Cardiac fibroblast (primary cell): ENCODE measurements at places on chromosomes 3 and 15.
A peak's percentile ranks its signal among the peaks of the same experiment; 100 is the strongest.

DNA sequence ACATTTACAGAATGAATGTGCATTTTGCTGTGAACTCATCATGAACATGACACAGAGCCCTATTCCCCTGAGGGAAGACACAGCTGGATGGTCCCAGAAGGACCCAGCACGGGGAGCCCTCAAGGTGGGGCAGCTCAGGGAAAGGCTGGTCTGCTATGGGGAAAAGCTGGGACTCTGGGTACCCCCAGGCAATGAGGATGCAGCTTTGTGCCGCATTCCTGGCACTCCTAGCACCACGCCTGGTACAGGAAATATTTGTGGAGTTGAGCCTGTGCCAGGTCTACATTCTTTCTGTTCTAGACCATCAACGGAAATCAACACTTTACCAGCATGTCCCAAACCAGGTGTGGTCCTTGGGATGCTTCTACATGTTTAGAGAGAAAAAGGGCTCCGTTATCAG lies 74.0 kb downstream of the SRGAP3 start:
- DNase-seq = peak; percentile 2

DNA sequence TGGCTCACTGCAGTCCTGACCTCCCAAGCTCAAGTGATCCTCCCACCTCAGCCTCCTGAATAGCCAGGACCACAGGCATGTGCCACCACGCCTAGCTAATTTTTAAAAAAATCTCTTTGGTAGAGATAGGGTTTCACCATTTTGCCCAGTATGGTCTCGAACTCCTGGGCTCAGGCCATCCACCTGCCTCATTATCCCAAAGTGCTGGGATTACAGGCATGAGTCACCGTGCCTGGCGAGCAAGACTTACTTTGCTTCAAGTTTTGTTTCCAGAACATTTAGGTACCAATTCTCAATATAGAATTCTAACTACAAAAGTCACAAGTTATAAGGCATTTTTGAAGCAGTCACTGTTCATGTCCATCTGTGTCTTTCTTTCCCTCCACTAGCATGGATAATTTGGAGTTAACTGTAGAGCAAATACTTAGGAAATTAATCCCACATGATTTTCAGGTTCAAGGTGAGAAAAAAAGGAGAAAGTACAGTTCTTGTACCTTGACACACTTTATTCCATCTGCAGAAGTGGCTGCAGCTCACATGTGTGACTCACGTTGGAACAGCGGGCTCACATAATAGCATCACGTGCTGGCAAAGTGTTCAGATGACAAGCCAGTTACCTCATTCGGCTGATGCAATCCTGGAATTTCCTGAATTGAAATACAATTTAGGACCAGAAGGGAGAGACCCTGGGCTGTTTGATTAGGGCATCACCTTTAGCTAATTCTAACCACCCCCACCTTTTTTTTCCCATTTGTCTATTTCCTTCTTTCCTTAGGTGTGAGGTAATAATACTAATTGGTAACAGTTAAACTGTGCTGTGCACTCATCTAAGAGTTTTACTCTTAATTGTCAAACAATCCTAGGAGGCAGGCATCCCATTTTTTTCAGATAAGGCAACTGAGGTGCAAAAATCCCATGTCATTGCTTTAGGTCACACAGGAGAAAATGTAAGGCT lies 46.9 kb upstream of the NEDD4 start:
- peak; percentile 91 for DNase-seq

DNA sequence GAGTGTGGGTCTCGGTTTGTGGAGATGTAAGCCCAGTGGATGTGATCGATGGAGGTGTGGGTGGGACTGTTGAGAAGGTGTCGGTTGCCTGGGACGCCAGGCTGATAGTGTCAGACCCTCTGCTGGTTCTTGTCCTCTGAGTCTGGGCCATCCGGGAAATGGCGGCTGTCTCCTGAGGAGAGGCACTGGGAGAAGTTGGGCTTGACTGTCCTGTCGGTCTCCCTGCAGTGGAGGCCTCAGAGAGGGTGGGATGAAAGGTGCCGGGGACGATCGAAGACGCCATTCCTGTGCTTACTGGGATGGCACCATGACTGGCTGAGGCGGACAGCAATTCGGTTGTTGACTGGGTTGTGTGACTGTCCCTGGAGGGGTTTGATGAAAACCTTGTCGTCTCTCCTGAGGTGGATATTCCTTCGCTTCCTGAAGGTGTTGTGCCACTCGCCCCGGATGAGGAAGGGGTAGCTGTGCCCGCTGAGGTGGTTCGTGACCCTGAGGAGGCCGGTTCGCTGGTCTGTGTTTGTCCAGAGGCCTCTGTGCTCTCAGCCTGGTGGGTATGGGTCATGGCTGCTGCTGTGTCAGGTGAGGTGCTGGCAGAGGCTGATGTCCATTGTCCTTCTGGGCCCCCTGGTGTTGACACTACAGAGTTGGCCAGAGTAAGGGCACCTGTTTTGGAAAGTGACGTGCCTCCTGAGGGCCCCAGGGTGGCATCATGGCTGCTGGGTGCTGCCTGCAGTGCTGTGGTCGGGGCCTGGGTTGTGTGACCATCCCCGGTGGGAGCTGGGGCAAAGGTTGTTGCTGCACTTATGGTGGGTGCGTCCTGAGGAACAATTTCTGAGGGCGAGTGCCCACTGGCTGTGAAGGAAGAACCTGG lies 22.8 kb downstream of the MUC4 start:
- DNase-seq = no peak

GRCh38 chr15:74839526-74840395 lies 3.2 kb downstream of the ULK3 start:
- DNase-seq = no peak

DNA sequence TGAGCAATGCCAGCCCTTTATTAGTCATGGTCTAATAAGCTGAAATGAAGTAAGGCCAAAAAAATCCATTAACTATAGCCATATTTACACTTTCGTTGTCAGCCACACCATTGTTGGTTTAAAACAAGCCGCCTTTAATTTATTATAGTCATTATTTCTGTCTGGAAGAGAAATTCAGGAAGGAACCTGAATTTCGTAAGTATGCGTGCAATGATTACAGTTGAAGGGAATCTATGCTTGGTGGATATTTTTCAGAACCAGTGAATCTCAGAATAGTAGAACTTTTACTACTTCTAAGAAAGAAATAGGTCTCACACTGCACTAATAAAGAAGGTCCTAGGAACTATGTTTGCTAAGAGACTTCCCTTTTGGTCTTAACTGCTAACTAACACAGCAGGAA lies 59.1 kb downstream of the FAM43A start:
- DNase-seq = no peak

GRCh38 chr3:135125171-135125801 lies 330.2 kb downstream of the EPHB1 start:
- DNase-seq = peak; percentile 33

GRCh38 chr3:114119776-114120175 lies 59.1 kb downstream of the DRD3 start:
- no peak for DNase-seq

DNA sequence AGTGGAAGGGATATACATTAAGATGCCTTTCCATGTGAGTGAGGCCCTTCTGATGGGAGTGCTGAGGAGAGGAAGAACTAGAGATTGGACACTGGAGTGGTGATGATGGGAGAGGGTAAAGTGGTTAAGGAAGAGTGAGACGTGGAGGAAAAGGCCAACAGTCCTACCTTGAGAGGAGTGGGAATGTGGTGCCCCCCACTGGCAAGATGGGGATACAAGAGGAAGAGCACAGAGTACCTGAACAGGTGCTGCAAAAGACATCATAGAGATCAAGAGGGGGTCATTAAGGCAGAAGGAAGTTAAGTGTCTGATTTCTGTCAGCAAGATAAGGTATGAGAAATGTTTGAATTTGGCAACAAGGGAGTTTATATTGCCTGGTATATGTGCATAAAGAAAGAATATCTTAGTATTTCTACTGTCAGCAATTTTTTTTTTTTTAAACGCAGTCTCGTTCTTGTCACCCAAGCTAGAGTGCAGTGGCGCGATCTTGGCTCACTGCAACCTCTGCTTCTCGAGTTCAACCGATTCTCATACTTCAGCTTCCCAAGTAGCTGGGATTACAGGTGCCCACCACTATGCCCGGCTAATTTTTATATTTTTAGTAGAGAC lies 34.0 kb downstream of the ARIH2 start:
- peak; percentile 34 for DNase-seq

DNA sequence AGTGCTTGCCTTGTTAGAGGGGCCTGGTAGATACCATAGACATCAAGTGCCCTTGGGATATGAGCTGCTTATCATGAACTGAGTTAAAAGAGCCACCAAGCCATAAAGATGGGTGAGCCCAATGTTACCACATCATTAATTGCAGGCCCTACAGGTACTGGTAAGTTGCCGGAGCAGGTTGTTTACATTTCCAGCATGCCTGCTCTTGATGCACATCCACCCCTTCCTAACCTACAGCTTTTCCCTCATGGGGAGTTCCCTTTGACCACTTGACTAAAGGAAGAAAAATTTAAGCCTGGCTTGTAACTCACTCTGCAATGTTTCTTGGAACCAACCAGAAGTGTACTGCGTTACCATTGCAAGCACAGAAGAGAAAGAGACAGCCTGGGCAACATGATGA lies 24.7 kb upstream of the ULK4 start:
- DNase-seq = no peak

GRCh38 chr3:140933109-140933508 lies 8.5 kb upstream of the SLC25A36 start:
- DNase-seq = no peak

- no peak for DNase-seq
Observed at GRCh38 chr3:113897373-113897777, 50.4 kb upstream of the ZDHHC23 start.

DNA sequence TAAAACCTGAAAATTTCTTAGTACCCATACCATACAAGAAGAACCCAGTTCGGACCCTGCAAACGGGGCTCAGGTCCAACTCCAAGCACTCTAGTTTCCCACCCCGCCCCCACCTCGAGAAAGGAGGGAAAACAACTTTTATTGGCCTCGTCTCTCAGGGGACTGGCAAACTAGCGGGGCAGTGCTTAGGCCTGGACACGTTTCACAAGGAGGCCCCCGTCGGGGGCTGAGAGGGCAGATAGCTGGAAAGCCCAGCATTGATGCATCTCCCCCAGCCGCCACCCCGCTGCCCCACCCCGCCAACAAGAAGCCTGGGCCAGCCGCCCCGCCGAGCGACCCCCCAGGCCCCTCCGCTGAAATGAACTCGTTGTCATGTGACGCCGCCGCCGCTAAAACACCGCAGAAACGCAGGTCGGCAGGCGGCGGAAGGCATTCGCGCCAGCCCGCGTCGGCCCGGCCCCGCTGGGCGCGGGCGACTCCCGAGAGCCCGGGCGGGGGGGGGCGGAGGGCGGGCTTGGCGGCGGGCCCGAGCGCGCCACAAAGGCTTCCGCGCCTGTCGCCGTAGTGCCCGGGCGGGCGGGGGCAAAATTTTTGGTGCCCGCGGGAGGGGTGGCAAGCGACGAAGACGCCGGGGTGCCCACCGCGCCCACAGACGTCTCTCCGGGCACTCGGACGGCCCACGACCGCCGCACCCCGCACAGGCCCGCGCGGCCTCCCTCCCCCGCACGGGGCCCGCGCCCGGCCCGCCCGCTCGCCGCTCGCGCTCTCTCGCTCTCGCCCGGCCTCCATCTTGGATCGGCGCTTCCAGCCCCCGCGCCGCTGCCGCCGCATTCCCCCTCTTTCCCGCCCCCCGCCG lies 634 bp downstream of the STAG1 start:
- DNase-seq = peak; percentile 82

DNA sequence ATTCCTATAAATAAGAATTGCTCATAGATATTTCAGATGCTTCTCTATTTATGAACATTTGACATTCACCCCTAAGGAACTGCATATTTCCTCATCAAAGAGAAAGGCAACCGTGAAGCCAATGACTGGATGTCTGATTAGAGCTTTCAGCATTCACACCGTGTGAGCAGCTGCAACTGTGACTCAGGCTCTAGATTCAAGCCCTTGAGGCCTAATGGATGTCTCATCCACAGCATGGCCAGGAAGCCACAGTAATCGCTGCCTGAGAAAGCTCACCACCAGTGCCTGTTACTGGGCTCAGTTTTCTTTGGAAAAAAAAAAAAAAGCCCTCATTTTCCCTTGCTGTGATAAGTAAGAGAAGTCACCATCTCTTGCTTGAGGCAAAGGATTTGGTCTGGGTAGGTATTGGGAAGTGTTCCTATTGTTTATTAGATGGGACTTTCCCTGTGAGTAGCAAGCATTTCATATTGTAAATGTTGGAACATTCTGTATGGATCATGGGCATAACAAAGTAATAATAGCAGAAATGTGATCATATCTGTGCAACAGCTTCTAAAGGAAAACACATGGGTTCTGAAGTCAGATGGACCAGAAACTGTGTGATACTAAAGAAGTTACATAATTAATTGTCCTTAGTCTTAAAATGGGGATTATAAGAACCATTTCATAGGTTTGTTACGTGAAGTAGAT lies 783.7 kb downstream of the AGBL1 start:
- DNase-seq = no peak

DNA sequence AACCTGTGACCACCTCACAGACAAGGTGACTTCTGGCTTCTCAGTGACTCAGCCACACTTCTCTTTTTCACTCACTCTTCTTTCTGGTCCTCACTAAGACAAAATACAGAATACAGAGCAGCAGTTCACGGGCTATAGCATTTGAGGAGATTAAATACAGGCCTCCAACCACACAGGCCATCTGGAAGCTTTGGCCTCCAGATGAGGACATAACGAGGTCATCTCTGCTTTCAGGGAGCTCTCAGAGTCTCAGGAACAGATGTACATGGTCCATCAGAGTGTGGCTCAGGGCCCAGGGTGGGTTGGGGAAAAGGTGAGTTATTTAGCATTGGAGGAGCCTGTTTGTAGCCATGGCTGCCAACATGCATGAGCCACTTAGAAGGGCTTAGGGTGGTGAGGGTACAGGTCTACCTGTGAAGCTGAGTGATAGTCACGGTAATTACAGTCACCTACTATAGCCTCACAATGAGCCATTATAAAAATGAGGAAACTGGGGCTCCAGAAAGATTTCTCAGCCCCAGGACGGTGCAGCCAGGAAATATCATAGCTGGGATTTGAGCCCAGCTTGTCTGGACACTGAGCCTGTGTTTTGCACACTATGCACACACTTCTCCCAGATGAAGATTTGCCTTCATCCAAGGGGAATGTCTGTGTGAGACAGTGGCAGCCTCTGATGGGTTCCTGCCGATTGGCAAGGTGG lies 159.8 kb upstream of the CTDSPL start:
- no peak for DNase-seq
